ENCODE measurements at places on chromosomes 1 and 21. TPM values are rescaled to one million over a fixed set of nuclear protein-coding genes. Genes with fewer than 3 reads are reported as not detected.

TCP10L gene
- 0.31 TPM for total RNA-seq

COG2 gene
- 24.3 TPM for total RNA-seq

PTPRF gene
- total RNA-seq = 145 TPM

DPT gene
- not detected for total RNA-seq

LRRC42 gene
- total RNA-seq = 43.6 TPM

AZIN2 gene
- total RNA-seq = 1.4 TPM

RHCE gene
- 2.4 TPM for total RNA-seq

CLCNKA gene
- total RNA-seq = not detected

THEM4 gene
- total RNA-seq = 9.0 TPM

ANKRD65 gene
- total RNA-seq = 0.31 TPM

GUCA2A gene
- not detected for total RNA-seq

GLMN gene
- total RNA-seq = 14.9 TPM

ATP6V0B gene
- 94.5 TPM for total RNA-seq

CFHR5 gene
- not detected for total RNA-seq
